ENCODE measurements at places on chromosomes 13 and 19.

DNA sequence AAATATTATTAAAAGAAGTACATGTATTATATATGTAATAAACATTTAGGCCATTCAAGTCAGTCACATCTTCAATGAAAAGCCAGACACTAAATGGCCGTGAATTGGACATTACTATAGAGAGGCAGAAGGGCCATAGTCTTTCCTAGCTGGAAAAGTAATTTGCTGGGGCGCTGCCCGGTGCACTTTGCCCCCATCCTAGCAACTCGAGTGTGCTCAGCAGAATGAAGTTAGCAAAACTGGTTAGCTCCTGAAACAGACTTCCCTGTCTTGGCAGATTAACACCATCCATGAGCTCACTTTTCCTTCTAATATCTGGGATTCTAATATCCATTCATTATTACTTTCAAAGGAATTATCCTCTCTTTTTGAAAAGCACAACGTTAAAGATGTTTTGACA is 2.8 kb upstream of the SPRYD7 start:
- DNase-seq = no peak

GRCh38 chr13:107450431-107450830 is 764.9 kb downstream of the LIG4 start:
- no peak for DNase-seq

DNA sequence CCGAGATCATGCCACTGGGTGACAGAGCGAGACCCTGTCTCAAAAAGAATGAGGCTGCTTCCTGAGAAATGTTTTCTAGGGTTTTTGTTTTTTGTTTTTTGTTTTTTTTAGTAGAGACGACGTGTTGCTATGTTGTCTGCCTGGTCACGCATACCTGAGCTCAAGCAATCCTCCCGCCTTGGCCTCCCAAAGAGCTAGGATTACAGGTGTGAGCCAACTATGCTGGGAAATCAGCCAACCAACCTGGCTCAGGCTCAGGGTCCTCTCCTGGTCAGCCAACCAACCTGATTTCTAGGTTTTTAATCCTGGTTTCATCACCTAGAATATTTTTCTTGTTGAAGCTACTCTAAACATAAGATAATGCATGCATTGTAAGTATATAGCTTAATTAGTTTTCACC is 7.8 kb downstream of the DHX34 start:
- DNase-seq = no peak

GRCh38 chr13:81498969-81499368 is 1158.0 kb upstream of the SPRY2 start:
- DNase-seq = no peak

- peak; percentile 84 for DNase-seq
Measured at GRCh38 chr13:106507560-106508274, 27.7 kb downstream of the EFNB2 start.

- peak; percentile 54 for DNase-seq
Measured at GRCh38 chr13:35190241-35190640, 248.2 kb downstream of the NBEA start.

GRCh38 chr19:19486343-19487076 is 28.8 kb downstream of the TSSK6 start:
- no peak for DNase-seq

GRCh38 chr13:71456136-71456535 is 410.9 kb downstream of the DACH1 start:
- DNase-seq = no peak

- DNase-seq = no peak
Measured at GRCh38 chr19:39275578-39275977, 7.4 kb downstream of the IFNL2 start.

DNA sequence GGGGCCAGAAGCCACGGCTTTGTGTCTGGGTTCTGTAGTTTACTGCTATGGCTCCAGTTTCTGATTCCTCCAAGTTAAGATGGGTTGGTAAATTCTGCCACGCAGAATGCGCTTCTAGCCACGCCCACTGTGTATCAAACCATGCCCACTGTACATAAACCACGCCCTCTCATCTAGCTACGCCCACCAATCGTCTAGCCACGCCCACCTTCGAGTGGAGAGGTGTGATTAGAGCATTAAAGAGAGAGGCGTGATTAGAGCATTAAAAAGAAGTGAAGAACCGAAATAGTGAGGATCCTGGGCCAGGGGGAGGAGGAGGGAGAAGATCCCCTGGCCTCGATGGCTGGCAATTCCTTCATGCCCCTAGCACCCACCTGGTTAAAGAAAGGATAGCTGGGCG is 43.7 kb upstream of the ADGRE5 start:
- no peak for DNase-seq

DNA sequence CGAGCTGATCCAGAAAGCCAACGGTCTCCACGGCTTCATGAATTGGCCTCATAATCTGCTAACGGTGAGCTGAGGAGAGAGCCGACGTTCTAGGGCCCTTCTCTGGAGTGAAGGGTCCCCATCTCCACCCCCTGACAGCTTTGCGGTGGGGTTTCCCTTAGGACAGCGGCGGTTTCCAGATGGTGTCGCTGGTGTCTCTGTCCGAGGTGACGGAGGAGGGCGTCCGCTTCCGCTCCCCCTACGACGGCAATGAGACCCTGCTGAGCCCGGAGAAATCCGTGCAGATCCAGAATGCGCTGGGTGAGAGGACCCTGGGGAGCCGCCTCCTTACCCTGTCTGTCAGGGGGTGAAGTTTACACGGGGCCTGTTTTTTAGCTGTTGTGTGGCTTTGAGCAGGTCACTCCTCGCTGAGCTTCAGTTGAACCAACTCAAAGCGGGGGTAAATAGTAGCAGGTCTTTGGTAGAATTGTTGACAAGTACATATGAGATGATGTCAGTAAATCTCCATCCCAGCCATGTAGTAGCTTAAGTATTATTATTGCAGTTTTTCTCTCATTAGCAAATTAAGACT is 801 bp downstream of the QTRT1 start:
- DNase-seq = no peak

GRCh38 chr19:23263870-23264590 is 13.8 kb upstream of the ZNF724 start:
- DNase-seq = no peak

DNA sequence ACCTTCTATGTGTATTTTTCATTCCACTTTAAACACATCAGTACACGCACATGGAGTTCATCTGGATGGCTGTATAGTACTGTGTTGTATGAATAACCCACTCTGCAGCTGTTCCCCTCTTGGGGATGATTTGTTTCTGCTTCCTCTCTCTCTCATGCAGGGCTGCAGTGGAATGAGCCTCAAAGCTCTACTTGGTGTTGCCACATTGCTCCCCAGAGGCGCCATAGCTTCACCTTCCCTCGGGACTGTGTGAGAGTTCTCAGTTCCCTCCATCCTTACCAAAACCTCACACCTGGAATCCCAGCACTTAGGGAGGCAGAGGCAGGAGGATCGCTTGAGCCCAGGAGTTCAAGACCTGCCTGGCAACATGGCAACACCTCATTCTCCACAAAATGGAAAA is 28.4 kb upstream of the GPR183 start:
- no peak for DNase-seq

DNA sequence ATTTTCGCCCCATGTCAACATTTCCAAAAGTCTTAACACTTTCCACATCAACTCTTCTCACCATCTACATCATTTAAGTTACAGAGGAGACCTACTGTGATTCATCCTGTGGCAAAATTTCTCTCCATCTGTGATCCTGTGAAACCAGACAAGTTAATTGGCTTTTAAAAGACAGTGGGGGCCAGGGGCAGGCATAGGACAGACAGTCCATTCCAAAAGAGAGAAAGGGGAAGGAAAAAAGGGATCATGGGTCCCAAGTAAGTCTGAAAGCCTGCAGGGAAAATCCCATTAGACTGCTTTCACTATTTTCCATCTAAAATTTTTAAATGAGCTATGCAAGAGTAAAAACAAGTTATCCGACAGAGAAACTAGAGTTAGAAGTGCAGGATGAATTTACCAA is 121.0 kb downstream of the MRPL57 start:
- peak; percentile 1 for DNase-seq

DNA sequence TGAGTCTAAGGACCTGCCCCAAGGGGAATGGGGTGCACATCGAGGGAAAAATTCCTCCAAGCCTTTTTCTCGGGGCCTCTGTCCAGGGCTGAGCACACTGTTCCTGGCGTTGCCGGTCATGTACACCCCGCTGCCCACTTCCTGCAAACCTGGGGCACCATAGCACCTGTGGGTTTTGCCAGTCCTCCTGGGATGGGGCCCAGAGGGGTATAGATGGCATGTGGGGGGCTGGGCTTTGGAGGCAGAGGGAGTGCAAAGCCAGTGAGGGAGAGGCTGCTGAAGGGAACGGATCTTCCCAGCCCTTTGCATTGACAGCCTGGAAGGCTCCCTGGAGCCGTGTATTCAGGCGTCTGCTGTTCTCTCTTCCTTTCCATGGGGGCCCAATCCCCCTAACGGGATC is 187.3 kb downstream of the ZNF536 start:
- DNase-seq = no peak

DNA sequence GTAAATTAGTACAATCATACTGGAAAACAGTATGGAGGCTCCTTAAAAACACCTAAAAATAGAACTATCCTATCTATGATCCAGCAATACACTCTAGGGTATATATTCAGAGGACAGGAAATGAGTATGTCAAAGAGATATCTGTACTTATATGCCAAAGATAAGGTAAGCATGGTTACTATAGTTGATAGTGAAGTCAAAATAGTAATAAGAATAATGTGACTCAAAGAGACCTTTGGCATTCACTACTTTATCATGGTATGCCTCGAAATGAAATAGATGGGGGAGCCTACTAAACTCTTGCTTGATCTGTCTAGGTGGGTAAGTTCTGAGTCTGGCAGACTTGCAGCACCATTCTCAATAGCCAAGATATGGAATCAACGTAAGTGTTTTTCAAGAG is 30.3 kb downstream of the FXYD5 start:
- DNase-seq = no peak

DNA sequence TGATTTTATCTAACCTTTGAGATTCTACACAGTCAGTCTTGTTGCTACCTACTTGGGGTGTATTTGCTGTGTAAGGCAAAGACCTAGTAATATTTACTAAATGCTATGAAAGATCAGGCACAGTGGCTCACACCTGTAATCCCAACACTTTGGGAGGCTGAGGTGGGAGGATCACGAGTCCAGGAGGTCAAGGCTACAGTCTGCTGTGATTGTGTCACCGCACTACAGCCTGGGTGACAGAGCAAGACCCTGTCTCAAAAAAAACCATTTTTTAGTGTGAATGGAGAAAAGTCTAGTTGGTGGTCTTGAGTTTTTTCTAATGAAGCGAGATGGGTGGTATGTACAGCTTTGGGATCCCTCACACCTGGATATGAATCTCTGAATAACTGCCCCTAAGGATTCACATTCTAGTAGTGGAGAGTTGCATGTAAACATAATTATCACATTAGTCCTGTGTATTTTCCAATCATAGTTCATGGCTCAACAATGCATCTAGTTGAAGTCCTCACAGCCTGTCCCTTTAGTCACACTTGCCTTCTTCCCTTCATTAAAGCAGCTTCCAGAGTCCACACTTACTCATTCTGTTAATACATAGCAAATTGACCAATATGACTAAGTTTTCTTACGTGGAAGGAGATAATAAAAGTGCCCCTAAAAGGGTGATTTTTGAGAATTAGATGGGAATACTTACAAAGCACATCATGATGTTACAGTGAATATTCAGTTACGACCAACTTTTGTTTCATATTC is 7.5 kb downstream of the RPL21 start:
- DNase-seq = no peak

DNA sequence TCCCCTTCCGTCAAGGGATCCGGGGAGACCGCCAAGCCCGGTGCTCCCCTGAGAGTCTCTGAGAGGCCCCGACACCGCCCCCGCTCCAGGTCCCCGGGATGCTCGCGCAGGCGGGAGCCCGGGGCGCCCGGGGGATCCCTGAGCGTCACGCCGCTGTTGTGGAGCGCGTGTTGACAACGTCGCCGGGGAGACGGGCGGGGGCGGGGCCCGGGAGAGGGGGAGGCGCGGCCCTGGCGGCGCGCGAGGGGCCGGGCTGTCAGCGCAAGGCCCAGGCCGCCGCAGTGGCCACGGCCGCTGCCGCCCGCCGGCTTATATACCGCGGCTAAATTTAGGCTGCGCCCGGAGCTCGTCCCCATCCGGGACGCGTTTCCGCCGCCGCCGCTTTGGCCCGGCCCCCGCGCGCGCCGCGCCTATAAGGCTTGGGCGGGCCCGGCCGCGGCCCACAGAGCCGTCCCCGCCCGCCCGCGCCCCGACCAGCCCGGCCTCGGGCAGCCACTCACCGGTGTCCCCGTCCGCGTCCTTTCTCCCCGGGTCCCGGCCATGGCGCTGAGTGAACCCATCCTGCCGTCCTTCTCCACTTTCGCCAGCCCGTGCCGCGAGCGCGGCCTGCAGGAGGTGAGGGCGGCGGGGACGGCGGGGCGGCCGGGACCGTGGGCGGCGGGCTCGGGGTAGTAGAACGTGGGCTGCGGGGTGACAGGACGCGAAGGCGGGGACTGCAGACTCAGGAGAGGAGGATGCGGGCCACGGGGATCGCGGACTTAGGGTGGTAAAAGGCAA is at the start of gene KLF2:
KLF2 (plus strand) TSS at position 443 of the 777 bp plus-strand sequence; CDS start at position 541, 98 bp downstream.
- peak; percentile 89 for DNase-seq

GRCh38 chr13:112066624-112067004 is 335 bp upstream of the SOX1 start:
- DNase-seq = no peak

DNA sequence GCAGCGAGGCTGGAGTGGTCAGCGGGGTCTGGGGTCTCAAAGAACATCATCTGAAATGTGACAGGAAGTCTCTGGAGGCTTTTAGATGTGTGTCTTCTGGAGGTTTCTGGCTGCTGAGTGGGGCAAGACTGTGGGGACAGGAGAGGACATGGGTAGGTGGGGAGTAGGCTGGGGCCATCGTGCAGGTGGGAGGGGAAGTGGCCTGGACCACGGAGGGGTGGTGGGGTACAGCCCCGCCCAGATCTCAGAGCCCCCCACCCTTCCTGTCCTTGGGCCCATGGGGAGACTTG is 6.2 kb downstream of the AP1M1 start:
- DNase-seq = no peak

- DNase-seq = no peak
Measured at GRCh38 chr13:96274046-96274445, 184.1 kb downstream of the HS6ST3 start.

DNA sequence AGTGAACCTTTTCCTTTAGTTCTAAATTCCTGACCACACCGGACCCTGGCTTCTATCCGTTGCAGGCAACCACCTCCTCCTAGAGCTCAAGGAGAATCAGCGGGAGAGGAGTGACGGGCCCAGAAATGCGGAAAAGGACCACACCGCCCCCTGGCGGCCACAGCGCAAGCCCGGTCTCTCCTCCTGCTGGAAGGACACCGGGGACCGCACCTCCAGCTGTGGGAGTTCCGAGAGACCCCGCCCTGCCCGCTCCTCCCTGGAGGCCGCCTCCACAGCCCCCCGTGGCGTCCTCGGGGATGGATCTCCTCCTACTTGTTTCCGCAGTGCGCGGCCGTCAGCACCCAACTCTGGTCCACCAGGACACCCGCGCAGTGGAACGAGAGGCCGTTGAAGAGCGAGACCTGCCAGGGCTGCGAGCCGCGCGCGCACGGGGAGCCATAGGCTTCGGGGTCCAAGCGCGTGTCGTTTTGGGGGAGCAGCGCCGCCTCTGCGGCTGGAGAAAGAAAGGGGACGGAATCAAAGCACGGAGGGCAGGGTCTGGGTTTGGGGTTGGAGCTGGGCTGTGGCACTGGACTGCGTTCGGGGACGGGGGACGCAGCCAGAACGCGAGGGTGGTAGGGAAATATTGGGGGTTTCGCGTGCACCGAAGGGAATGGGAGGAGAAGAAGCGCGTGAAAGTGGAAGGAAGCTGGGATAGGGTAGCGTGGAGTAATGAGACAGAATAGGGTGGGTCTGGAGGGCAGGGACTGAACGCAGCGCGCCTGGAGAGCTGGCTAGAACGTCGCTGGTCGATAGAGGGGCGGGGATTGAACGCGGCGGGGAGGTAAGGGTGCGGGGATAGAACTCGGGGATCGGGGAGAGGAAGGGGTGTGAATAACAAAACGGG is 2.5 kb downstream of the KLK10 start:
- no peak for DNase-seq
